Fibroblast of skin of right quadriceps (primary cell): ENCODE measurements at places on chromosomes 4 and X.

DNA sequence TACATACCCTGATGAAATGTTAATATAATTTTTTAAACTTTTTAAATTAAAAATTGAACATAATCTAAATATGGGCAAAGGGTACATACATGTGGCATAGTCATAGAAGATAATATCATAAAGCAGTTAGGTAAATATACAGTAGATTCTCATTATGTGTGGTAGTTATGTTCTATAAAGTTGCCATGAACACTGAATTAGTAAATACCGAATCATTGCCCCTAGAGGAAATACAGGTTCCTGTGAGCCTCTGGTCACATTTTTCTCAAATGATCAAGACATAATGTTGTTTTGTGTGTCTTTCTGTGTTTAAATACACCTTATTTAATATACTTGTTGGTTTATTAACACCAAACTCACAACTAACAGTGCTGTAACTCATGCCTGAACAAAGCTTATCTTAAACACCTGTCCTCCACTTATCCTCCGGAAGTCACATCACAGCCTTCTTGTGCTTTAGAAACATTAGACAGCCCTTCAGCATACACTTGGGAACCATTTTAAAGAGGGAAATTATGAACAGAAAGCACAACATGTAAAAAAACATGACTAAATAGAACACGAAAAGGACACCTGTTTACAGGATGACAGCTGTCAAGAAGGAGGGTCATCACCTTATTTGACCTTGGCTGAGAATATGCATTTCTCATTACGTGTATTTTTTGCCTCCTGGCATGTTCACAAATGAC lies 169.4 kb upstream of the NAP1L5 start:
- peak; percentile 29 for DNase-seq

GRCh38 chrX:149121206-149121920 lies 383.7 kb downstream of the IDS start:
- DNase-seq: no peak

DNA sequence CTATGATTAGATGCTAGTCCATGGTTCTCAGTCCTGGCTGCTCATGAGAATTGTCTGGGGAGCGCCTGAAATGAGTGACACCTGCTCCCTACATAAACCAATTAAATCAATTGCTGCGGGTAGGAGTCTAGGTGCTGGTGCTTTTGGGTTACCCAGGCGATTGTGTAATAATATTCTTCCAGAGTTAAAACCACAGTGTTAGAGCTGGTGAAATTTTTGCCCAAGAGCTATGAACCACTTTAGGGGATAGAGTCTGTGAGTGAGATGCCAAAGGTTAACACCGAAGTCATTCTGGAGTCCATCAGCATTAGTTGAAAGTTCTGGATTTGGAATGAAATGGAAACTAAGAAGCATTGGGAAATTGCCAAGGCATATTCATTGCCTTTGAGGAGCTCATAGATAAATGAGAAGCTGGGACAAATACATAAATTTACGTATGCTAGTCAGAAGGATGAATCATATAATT lies 15.3 kb downstream of the PDK3 start:
- DNase-seq: no peak

DNA sequence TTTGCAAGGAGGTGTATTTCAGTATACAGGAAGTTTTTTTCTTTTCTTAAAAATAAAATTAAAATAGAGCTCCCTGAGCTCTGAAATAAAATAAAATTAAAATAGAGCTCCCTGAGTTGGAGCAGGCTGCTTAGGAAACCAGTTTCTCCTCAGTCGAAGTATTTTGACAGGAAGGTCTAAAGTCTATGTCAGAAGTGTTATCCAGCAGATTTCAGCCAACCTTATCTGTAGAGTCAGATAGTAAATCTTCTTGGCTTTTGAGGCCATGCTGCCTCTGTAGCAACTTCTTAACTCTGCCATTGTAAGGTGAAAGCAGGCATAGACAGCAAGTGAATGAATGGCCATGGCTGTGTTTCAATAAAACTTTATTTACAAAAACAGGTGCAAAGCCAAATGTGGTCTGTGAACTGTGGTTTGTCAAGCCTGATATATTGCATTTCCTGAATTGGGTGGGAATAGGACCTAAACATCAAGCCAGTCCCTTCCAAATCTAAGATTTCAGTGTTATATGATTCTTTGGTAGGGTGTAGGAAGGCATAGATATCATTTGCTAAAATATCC lies 9.5 kb upstream of the KLKB1 start:
- DNase-seq: no peak

DNA sequence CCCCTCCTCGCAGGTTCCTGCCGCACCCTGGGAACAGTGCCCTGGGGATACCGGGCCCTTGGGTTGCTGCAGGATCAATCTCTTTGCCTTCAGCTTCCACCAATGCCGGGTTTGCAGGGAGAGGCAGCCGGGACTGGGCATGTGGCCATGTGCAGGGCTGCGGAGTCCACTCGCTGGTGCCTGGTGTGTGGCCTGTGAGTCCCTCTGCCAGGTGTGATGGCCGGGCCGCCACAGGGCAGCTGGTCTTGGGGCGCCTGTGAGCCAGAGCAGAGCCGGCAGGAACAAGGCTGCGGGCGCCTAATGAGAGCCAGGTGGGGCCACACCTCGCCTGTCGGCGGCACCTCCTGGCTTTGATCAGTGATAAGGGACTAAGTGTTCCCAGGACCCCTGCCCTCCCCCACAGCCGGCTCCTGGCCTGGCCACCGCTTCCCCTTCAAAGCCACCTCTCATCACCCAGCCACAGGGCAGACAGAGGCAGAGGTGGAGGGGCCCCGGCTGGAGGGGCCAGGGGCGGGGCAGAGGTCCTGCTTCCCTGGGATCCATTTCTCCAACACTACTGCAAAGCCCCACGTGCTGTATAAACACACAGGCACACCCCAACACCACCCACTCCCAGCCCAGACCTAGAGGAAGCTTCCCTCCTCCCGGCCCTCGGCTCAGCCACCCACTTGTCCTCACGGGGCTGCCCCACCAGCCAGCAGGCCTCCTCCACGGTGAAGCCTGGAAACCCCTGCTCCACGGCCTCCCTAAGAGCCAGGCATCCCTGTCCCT lies 132.7 kb downstream of the CPZ start:
- DNase-seq: no peak

GRCh38 chr4:55071951-55072350 lies 53.4 kb downstream of the KDR start:
- no peak for DNase-seq

GRCh38 chr4:106034751-106035150 lies 139.5 kb downstream of the NPNT start:
- no peak for DNase-seq

GRCh38 chr4:188305690-188306089 lies 166.4 kb downstream of the TRIML1 start:
- DNase-seq: no peak

GRCh38 chr4:5096261-5096660 lies 45.0 kb downstream of the STK32B start:
- no peak for DNase-seq

- peak; percentile 87 for DNase-seq
Observed at GRCh38 chrX:68936608-68937007, 107.8 kb downstream of the EFNB1 start.

DNA sequence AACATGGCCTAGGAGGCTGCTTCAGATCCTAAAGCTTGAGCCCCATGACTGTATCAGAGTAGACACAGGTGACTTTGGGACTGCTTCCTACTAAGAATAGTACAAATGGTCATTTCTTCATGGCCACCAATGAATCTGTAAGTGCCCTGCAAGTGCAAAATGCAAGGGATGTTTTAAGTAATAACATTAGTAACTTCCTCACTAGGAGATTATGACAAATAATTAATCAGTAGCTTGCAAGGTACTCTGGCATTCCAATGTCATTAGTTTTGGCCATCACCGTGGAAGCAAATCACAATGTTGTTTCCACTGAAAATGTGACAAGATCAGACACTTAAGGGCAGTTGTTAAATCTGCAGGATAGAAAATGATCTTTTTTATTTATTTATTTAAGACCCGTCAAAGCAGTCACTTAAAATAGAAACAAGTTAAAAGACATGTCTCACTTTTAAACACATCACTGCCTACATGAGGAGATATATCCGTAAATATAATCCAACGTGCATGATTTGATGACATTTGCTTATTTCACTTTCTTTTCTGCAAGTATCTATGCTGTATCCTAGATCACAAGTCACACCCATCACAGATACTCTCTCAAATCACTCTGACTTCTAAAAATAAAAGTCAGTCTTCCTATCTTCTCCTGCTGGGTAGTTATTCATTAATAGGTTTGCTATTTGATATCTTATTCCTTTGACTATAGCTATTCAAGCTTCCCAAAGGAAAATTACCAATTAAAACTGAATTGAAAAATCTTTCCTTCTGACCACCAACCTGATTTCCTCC lies 400.6 kb downstream of the IL15 start:
- peak; percentile 57 for DNase-seq

GRCh38 chr4:15557786-15558550 lies 88.3 kb downstream of the CC2D2A start:
- DNase-seq: no peak

DNA sequence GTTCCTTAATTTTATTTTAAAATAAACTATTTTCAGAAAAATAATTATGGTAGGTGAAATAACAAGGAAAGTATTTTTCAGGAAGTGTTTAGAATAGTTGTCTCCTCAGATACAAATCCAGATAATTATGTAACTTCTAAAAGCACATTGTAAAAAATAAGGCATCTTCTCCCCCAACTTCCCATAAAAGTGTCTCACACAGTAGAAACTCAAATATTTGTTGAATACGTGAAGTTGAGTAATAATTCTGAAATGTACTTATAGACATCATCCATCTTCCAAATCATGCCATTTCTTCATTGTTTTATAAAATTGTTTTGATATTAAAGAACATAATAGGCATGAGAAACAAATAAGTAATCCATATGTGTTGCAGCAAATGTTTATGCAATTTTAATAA lies 18.0 kb downstream of the SHISA3 start:
- peak; percentile 56 for DNase-seq

DNA sequence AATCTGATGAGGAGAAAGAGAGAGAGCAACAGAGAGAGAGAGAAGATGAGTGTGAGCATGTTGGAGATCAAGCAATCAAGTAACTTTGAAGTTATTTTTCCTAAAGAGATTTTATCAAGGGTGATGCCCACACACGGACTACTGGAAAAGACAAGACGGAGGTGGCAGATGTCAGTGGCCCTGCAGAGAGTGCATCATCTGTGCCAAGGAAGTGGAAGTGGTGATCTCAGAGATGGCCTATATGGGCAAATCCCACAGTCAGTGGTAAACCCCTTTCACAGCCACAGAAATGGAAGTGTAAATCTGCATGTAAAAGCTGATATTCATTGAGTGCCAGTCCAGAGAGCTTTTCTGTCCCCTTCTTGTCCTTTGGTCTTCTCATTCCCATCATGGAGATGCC lies 577.2 kb upstream of the AADAT start:
- DNase-seq: no peak

DNA sequence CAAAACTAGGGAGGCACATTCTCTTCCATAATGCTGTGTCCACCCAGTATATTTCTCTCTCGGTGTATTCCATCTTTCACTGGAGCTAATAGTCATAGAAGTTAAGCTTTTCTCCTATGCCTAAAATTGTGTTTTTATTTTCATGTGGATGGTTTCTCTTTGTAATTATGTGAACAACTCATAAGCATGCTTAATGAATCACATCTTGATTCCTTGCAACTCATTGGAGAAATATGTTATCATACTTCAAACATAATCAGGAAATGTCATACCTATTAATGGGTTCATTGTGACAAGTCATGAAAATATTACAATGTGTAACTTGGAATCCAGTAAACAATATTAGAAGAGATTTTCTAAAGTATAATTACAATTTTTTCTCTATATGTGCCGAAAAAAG lies 186.3 kb downstream of the SLC7A11 start:
- peak; percentile 61 for DNase-seq

DNA sequence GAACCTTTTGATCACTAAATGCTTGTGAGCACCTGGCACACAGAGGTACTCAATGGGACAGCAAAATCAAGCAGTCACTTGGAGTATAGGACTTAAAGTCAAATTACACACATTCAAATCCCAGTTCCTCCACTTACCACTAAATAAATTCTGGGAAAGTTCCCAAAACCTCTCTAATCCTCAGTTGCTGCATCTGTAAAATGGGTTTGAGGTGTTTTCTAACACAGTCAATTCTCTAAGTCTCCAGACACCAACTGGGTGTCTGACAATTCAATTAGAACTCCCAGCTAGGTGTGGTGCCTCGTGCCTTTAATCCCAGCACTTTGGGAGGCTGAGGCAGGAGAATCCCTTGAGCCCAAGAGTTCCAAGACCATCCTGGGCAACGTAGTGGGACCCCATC lies 19.0 kb downstream of the QDPR start:
- no peak for DNase-seq

DNA sequence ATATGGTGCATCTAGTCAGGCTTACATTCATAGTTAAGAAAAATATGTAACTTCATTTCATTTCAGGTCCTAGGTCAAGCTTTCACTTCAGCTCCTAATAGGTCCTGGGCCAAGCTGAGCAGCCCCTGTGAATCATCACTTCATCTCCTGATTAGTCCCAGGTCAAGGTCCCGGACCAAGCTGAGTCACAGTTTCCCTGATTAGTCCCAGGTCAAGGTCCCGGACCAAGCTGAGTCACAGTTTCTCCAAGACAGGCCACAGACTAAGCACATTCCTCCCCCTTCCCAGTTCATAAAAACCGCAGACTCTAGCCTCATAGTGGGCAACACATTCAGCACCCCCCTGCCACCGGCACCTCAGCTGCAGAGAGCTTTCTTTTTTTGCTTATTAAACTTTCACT lies 1331.8 kb downstream of the PCDH19 start:
- no peak for DNase-seq

DNA sequence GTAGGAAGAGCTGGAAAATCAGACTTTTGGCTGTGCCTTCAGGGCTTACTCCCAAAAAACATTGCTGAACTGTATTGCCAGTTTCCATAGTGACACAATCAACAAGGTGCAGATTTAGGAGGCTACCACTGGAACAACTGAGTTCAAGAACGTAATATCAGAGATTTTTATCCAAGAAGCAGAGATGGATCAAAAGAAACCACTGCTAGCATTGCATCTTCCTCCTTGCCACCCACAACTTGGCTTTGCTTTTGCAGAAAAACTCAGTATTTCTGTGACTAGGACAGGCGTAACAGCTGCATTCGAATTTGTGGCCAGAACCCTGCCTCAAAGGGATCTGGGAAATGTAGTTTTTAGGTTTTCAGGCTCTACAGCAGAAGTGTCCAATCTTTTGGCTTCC lies 27.8 kb upstream of the WDFY3 start:
- no peak for DNase-seq

DNA sequence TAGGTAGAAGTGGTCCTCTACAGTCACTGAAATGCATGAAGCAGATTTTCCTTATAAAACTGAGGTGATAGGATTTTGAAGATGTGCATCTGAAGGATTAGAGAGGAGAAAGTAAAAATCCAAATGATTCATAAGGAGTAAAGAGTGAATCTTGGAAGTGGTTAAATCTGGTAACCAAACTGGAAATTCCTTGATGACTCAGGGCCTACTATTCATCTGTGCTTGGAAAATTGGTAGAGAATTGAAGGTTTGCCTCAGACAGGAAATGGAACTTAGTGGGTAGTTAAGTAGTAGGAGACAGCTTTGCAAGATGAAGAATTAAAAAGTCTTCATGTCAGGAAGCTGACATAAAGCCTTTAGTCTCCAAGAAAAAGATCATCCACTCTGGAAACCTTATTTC lies 368.9 kb upstream of the CTSO start:
- peak; percentile 92 for DNase-seq
